Esophagus muscularis mucosa (tissue), 4 donors: ENCODE measurements at places on chromosomes 11 and 22. TPM values are rescaled to one million over a fixed set of nuclear protein-coding genes. Genes with fewer than 3 reads are reported as not detected.

Gene SMTNL1
- total RNA-seq: not detected

Gene MAPK8IP1
- total RNA-seq: 20.6 TPM

Gene PRG2
- 0.33 TPM for total RNA-seq

- peaks cover 25% of the 10 kb centered on the region for H3K4me1 ChIP-seq
- H3K27ac ChIP-seq: no peak overlapping the region
- no peak for DNase-seq
- H3K4me3 ChIP-seq: no peak overlapping the region
- peaks cover 20% of the 10 kb centered on the region for H3K36me3 ChIP-seq
These were observed 40.8 kb upstream of the CYP2D6 start for GRCh38 chr22:42171417-42171816.

DNA sequence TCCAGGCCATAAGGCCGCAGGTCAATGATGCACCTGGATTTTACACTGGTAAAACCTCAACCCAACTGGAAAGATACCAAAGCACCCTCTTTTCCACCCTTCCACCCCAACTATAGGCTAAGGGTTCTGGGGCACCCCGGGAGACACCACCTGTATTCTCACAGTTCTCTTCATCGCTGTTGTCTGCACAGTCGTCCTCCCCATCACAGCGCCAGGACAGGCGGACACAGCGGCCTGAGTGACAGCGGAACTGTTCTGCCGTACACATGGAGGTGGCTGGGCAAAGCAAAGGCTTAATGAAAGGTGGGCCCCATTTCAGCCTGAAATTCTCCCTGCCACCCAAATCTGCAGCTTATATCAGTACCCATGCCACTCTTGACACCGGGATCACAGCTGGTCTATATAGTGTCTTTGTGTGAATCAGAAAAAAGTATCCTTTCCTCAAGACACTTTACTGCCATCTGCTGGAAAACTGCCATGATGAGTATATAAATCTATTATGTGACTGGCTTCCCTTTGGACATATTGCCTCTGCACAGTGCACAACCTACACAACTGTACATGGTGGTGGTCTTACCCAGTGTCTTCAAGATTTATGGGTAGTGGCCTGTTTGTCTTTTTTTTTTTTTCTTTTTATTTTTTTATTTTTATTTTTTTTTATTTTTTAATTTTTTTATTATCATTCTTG lies 21.5 kb downstream of the LRP4 start:
- peaks cover 7% of the 10 kb centered on the region for H3K4me1 ChIP-seq
- H3K36me3 ChIP-seq: peaks cover 16% of the 10 kb centered on the region
- no peak for DNase-seq
- no peaks in the 10 kb centered on the region for H3K27me3 ChIP-seq
- H3K4me3 ChIP-seq: no peak overlapping the region

- no peak overlapping the region for H3K27ac ChIP-seq
- peaks cover 51% of the 10 kb centered on the region for H3K27me3 ChIP-seq
- no peaks in the 10 kb centered on the region for H3K36me3 ChIP-seq
- H3K4me1 ChIP-seq: peaks cover 39% of the 10 kb centered on the region
These were observed 4.6 kb downstream of the MDK start for GRCh38 chr11:46386005-46386578.

- no peaks in the 10 kb centered on the region for H3K27me3 ChIP-seq
- no peak for DNase-seq
- H3K4me1 ChIP-seq: peaks cover 22% of the 10 kb centered on the region
- no peaks in the 10 kb centered on the region for H3K36me3 ChIP-seq
- peak overlapping the region; percentile 60 for H3K4me3 ChIP-seq
These were observed 5.0 kb downstream of the IGSF22 start for GRCh38 chr11:18720808-18721560.

DNA sequence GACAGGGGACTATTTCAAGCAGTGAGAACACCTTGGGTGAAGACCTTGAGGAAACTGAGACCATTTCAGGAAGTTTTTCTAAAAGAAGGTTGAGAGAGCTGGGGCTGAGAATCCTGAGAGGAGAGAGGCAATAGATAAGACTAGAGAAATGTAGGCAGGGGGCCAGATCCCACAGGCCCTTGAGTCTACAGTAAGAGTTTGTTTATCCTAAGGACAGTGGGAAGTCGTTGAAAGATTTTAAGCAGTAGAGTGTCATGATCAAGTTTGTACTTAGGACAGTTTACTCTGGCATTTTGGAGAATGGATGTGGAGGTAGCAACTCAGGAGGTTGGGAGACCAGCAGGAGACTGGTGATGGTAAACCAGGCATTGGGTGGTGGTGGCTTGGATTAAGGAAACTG lies 17.1 kb downstream of the HSD17B12 start:
- H3K36me3 ChIP-seq: no peaks in the 10 kb centered on the region
- H3K27me3 ChIP-seq: no peaks in the 10 kb centered on the region
- H3K4me1 ChIP-seq: peaks cover 9% of the 10 kb centered on the region
- H3K4me3 ChIP-seq: no peak overlapping the region
- H3K27ac ChIP-seq: no peak overlapping the region

DNA sequence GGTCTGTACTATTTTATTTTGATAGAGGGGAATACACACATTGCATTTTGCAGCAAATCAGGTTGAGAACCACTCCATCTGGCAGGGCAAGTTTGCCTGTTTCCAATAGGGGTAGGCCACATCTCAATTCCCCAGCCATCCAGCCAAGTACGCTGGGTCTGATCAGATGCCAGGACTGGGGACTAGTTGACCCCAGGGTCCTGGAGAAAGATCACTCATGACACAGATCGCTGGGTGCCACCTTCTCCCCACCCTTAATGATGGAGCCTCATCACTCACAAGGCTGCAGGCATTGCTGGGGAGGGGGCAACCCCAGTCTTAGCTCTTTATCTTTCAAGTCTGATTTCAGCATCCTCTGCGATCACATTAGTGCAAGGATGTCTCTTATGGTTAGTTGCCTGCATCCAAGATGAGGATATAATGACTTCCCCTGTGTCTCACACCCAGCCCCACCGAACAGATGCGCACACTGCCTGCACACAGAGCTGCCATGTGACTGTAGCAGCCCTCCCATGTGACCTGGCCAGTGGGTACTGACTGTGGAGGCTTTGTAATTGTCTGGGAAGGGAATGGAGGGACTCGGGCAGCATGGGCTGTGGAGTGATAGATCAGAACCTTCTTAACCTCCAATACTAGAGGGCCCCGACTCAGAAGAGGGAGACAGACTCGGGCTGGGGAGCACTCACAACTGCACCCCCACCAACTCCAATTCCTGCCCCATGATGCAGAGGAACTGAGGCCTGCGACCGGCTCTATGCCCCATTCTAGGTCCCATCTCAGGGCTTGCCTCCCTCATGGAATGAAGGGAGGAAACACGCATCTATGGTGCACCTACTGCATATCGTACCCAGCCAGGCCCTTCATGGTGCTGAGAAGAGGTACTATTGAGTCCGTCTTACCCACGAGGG lies 155.8 kb downstream of the DSCAML1 start:
- H3K4me1 ChIP-seq: no peaks in the 10 kb centered on the region
- H3K4me3 ChIP-seq: no peak overlapping the region
- H3K27me3 ChIP-seq: no peaks in the 10 kb centered on the region
- DNase-seq: no peak

- H3K4me1 ChIP-seq: peaks cover 37% of the 10 kb centered on the region
- no peaks in the 10 kb centered on the region for H3K27me3 ChIP-seq
- H3K4me3 ChIP-seq: no peak overlapping the region
- no peak for DNase-seq
- no peak overlapping the region for H3K27ac ChIP-seq
These were observed 114.7 kb downstream of the SGSM3 start for GRCh38 chr22:40484906-40485669.

- DNase-seq: no peak
- no peak overlapping the region for H3K4me3 ChIP-seq
- H3K36me3 ChIP-seq: no peaks in the 10 kb centered on the region
- no peaks in the 10 kb centered on the region for H3K4me1 ChIP-seq
These were observed 241.6 kb downstream of the ST3GAL4 start for GRCh38 chr11:126597041-126597440.

- peak within 1 kb of the TSS; percentile 99 for H3K27ac ChIP-seq
- no peak for DNase-seq
- no peaks in the 10 kb centered on the region for H3K36me3 ChIP-seq
These were observed at the start of gene GAB2 for GRCh38 chr11:78417175-78417887. Gene GAB2 (minus strand): TSS chr11:78417820. CDS start chr11:78417720, 100 bp downstream.

GRCh38 chr22:23176645-23177027 lies 3.7 kb upstream of the BCR start:
- no peaks in the 10 kb centered on the region for H3K36me3 ChIP-seq
- no peak for DNase-seq
- no peak overlapping the region for H3K27ac ChIP-seq
- H3K4me1 ChIP-seq: peaks cover 31% of the 10 kb centered on the region
- H3K4me3 ChIP-seq: no peak overlapping the region

DNA sequence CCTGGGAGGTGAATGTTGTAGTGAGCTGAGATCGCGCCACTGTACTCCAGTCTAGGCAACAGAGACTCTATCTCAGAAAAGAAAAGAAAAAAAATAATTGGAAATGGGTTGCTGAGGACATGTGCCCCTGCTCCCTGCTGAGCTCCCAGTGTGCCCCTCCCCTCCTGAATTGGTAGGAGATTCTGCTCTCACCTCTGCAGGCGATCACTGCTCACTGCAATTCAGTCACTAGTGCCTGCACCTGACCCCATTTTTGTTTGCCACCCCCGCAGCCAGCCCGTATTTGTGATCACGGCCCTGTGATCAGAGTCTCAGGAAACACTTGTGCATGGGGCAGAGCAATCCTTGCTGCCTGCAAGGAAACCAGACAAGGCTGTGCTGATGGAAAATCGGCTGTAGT lies 16.3 kb upstream of the SEC14L3 start:
- peaks cover 44% of the 10 kb centered on the region for H3K27me3 ChIP-seq
- no peak overlapping the region for H3K27ac ChIP-seq
- H3K4me3 ChIP-seq: no peak overlapping the region
- H3K36me3 ChIP-seq: no peaks in the 10 kb centered on the region
- DNase-seq: no peak

DNA sequence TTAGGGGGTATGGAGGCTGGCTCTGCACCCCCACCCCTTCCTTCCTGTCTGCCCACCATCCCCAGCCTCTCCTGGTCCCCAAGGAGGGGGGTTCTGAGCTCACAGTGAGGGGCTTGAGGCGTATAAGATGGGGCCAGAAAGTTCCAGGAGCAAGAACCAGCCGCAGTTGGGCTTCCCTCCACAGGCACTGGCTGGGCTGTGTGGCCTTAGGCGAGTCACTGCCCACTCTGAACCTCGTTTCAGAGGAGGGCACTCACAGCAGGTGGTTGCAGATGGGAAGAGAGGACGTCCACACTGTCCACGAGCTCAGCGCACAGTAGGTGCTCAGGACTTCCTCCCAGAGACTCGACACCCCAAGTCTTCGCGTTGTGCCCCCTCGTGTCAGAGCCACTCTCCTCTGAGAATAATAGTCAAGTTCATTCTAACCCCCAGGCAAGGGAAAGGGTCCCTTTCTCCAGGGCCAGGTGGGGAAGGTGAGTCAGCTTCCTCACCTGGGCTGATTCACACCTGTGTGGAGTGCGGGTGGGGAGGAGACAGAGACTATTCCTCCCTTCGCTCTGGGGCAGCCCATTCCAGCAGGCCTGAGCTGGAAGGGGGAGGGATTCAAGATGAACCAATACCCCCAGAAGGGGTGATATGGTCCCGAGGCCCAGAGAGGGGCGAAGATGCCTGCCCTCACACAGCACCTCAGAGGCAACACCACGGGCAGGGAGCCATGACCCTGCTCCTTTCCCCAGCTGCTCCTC lies 29.3 kb downstream of the RPL3 start:
- no peaks in the 10 kb centered on the region for H3K36me3 ChIP-seq
- H3K4me1 ChIP-seq: peaks cover 32% of the 10 kb centered on the region
- H3K4me3 ChIP-seq: no peak overlapping the region
- no peaks in the 10 kb centered on the region for H3K27me3 ChIP-seq
- peak overlapping the region; percentile 65 for H3K27ac ChIP-seq
- DNase-seq: no peak

GRCh38 chr11:11427140-11427539 lies 74.1 kb upstream of the CSNK2A3 start:
- H3K36me3 ChIP-seq: peaks cover 14% of the 10 kb centered on the region
- no peaks in the 10 kb centered on the region for H3K27me3 ChIP-seq
- peak overlapping the region; percentile 30 for H3K27ac ChIP-seq

- H3K27ac ChIP-seq: no peak overlapping the region
- no peak overlapping the region for H3K4me3 ChIP-seq
- no peaks in the 10 kb centered on the region for H3K36me3 ChIP-seq
- H3K4me1 ChIP-seq: no peaks in the 10 kb centered on the region
These were observed 26.0 kb downstream of the PKNOX2 start for GRCh38 chr11:125190566-125190965.

DNA sequence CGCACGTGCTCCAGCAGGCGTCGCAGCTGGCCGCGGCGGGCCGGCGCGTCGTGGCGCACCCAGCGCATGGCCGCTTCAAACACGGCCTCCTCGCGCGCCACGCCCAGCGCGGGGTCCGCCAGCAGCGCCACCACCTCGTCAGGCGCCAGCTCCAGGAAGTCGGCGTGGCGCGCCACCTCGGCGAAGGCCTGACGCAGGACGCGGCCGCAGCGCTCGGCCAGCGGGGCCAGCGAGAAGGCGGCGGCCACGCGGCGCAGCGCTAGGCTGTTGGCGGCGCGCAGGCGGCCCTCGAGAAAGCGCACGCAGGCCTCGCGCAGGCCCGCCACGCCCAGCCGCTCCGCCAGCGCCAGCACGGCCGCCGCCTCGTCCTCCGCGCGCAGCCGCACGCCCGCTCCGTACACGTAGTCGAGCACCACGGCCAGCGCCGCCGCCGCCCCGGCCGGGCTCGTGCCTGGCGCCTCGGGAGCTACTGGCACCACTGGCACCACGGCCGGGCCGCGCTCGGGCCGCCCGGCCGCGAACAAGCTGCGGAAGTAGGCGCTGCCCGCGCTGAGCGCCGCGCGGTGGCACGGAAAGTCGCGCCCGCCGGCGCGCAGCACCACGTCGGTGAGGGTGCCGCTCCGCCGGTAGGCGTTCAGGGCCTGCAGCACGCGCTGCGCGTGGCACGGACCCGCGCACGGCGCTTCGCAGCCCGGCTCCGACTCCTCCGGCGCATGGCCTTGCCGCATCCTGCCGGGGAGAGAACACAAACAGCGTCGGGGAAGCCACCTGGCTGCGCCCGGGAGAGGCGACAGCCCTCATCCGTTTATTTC lies 2.9 kb downstream of the KLHL35 start:
- no peak overlapping the region for H3K27ac ChIP-seq
- H3K4me1 ChIP-seq: peaks cover 24% of the 10 kb centered on the region
- no peak for DNase-seq
- peak overlapping the region; percentile 54 for H3K4me3 ChIP-seq
- no peaks in the 10 kb centered on the region for H3K36me3 ChIP-seq
- H3K27me3 ChIP-seq: peaks cover 55% of the 10 kb centered on the region

- H3K36me3 ChIP-seq: peaks cover 74% of the 10 kb centered on the region
- H3K4me3 ChIP-seq: no peak overlapping the region
- no peaks in the 10 kb centered on the region for H3K27me3 ChIP-seq
- no peaks in the 10 kb centered on the region for H3K4me1 ChIP-seq
These were observed 14.8 kb downstream of the PSMD13 start for GRCh38 chr11:251550-251949.

DNA sequence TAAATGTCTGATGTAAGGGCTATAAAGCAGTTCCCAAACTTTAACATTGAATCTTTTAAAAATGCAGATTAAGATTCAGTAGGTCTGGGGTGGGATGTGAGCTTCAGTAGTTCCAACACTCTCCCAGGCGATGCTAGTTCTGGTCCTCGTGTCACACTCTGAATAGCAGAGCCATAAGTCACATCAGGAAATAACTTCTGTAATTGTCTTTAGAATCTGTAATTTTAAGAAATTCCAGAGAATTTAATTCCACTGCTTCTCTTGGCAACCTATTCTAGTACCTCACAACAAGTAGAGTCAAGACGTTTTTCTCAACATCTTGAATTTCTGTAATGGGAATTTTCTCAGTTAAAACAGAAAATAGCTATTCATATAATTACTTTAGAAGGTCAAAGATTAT lies 223.1 kb downstream of the TMEM135 start:
- peaks cover 19% of the 10 kb centered on the region for H3K4me1 ChIP-seq
- no peaks in the 10 kb centered on the region for H3K27me3 ChIP-seq
- DNase-seq: no peak
- no peaks in the 10 kb centered on the region for H3K36me3 ChIP-seq
- H3K27ac ChIP-seq: no peak overlapping the region
